ENCODE measurements at places on chromosomes 1 and 21.
A peak's percentile ranks its signal among the peaks of the same experiment; 100 is the strongest.

GRCh38 chr21:34144224-34144623 lies 70.8 kb downstream of the MRPS6 start:
- no peaks in the 10 kb centered on the region for H3K4me1 ChIP-seq
- no peaks in the 10 kb centered on the region for H3K27me3 ChIP-seq
- no peak overlapping the region for H3K4me3 ChIP-seq
- H3K36me3 ChIP-seq, result peaks cover 35% of the 10 kb centered on the region
- no peak for DNase-seq

- H3K36me3 ChIP-seq, result no peaks in the 10 kb centered on the region
- no peak for DNase-seq
- H3K4me3 ChIP-seq, result no peak overlapping the region
These were observed 39.4 kb downstream of the NDUFS5 start for GRCh38 chr1:39065542-39065941.

DNA sequence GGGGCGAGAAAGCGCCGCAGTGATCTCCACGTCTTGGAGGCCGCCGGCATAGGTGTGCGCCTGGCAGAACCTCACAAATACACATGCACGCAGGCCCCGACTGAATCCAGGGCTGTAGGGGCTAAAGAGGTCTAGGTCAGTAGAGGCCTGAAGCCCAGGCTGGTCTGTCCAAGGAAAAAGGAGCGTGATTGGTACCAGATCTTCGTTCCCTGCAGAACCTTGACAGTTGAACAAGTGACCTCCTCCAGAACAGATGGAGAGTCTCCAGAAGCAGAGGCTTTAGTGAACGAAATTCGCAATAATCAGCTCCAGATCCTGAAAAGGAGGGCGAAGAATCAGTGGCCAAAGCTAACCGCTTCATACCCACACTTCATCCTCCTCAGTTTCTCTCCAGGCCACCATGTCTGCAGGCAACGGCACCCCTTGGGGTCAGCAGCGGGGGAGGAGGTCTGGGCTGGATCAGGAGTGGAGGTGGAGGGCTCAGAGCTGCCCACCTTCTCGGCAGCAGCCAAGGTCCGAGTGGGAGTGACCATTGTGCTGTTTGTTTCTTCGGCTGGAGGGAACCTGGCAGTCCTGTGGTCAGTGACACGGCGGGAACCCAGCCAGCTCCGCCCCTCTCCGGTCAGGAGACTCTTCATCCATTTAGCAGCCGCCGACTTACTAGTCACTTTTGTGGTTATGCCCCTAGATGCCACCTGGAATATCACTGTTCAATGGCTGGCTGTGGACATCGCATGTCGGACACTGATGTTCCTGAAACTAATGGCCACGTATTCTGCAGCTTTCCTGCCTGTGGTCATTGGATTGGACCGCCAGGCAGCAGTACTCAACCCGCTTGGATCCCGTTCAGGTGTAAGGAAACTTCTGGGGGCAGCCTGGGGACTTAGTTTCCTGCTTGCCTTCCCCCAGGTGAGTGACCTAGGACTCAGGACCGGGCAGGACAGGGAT lies 749 bp upstream of the PEX11B start:
- H3K36me3 ChIP-seq, result peaks cover 31% of the 10 kb centered on the region
- peaks cover 31% of the 10 kb centered on the region for H3K4me1 ChIP-seq
- DNase-seq, result no peak
- peak overlapping the region; percentile 87 for H3K4me3 ChIP-seq

DNA sequence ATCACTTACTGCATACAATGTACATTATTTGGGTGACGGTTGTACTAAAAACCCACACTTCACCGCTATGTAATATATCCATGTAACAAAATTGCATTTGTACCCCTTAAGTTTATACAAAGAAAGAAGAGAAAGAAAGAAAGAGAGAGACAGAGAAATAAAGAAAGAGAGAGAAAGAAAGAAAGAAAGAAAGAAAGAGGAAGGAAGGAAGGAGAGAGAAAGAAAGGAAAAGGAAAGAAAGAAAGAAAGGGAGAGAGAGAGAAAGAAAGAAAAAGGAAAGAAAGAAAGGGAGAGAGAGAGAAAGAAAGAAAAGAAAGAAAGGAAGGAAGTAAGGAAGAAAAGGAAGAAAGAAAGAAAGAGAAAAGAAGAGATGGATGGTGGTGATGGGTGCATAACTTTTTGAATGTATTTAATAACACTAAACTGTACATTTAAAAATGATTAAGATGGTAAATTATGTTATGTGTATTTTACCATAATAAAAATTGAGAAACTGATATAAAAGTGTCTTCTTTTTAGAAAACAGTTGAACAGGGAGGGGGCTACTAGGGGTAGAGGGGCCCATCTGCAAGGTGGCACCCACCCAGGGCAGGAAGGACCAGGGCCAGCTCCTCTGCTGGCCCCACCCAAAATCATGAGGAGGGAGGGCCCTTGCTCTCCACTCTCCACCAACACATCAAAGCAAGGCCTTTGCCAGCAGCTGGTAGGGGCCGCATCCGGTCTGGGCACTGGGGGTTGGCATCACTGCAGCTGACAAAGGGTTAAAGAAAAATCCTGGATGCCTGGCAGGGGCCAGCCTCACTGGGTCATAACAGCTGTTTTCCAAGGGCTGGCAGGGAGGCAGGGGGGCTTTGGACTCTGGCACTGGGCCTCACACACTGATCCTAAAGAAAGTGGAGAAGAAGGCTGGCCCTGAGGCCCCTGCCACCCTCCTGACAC lies 153.9 kb upstream of the EDN2 start:
- no peak for DNase-seq
- no peaks in the 10 kb centered on the region for H3K36me3 ChIP-seq
- peaks cover 38% of the 10 kb centered on the region for H3K4me1 ChIP-seq

DNA sequence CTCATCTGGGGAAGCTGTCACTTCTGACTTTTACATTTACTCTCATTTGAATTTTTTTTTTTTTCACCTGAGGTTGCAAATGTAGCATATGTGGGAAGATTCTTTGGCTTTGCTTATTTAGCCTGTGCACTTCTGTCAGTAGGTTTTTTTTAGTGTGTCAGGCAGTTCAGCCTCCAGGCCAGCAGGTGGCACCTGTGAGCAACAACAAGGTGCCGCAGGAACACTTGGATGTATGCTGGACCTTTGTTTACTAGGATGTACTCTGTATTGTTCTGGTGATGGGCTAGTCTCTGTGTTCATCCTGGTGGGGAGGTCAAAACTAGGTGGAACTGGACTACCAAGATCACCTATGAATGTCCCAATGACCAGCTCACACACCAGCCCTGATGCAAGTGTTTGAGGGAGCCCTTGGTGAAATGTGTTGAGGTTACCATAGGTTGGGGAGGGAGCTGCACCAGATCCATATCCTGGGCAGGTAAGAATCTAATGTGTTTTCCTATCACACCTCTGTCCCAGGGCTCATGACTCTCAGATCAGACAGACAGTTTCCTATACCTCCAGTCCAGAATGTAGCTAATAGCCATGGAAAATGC lies 618.2 kb downstream of the BRINP3 start:
- no peak overlapping the region for H3K27ac ChIP-seq
- H3K4me3 ChIP-seq, result no peak overlapping the region
- H3K4me1 ChIP-seq, result no peaks in the 10 kb centered on the region

GRCh38 chr1:161085165-161085564 lies 4.2 kb downstream of the NECTIN4 start:
- H3K27me3 ChIP-seq, result no peaks in the 10 kb centered on the region
- no peaks in the 10 kb centered on the region for H3K4me1 ChIP-seq
- no peak overlapping the region for H3K27ac ChIP-seq
- no peak for DNase-seq

- H3K27ac ChIP-seq, result no peak overlapping the region
- DNase-seq, result no peak
- no peaks in the 10 kb centered on the region for H3K36me3 ChIP-seq
- H3K4me1 ChIP-seq, result peaks cover 23% of the 10 kb centered on the region
- no peaks in the 10 kb centered on the region for H3K27me3 ChIP-seq
These were observed 214.8 kb downstream of the RERE start for GRCh38 chr1:8602471-8603219.

GRCh38 chr1:20086800-20087199 lies 16.8 kb downstream of the PLA2G5 start:
- no peak overlapping the region for H3K27ac ChIP-seq
- H3K4me3 ChIP-seq, result no peak overlapping the region
- no peak for DNase-seq
- H3K27me3 ChIP-seq, result peaks cover 5% of the 10 kb centered on the region
- no peaks in the 10 kb centered on the region for H3K36me3 ChIP-seq

- no peak overlapping the region for H3K4me3 ChIP-seq
- no peak overlapping the region for H3K27ac ChIP-seq
- DNase-seq, result no peak
- peaks cover 40% of the 10 kb centered on the region for H3K4me1 ChIP-seq
- no peaks in the 10 kb centered on the region for H3K36me3 ChIP-seq
These were observed 141.1 kb downstream of the TOMM20 start for GRCh38 chr1:234987415-234988154.

DNA sequence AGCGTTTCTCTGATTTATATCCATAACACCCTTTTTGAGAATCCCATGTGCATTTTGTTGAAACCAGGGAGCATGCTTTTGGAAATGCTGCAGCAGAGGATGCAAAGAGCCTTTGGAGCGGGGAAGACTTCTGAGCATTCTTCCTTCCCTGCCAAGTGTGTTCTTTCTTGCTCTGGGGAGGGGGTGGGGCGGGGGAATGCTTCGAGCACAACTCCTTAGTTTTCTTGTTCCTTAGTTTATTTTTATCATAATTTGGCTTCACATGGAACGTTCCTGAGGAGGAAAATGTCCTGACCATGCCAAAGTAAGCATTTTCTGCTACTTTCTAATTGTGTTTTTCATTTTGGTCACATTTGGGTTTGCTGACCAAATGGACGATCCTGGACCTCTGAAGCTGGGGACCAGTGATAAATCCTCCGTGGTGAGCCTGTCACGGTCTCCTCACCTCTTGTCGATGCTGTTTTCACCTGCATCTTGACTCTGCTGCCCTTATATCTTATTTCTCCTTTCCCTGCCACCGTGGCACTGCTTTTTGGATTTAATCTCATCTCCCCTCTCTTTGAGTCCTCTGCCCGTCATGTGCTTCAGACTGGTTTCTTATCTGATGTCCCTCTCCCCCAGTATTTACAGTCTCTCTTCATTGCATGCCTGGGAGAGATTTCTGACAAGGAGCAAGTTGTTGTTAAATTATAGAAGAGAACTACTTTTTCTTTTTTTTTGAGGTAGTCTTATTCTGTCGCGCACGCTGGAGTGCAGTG lies 2.4 kb downstream of the CTPS1 start:
- no peaks in the 10 kb centered on the region for H3K27me3 ChIP-seq
- DNase-seq, result no peak
- H3K4me3 ChIP-seq, result no peak overlapping the region

DNA sequence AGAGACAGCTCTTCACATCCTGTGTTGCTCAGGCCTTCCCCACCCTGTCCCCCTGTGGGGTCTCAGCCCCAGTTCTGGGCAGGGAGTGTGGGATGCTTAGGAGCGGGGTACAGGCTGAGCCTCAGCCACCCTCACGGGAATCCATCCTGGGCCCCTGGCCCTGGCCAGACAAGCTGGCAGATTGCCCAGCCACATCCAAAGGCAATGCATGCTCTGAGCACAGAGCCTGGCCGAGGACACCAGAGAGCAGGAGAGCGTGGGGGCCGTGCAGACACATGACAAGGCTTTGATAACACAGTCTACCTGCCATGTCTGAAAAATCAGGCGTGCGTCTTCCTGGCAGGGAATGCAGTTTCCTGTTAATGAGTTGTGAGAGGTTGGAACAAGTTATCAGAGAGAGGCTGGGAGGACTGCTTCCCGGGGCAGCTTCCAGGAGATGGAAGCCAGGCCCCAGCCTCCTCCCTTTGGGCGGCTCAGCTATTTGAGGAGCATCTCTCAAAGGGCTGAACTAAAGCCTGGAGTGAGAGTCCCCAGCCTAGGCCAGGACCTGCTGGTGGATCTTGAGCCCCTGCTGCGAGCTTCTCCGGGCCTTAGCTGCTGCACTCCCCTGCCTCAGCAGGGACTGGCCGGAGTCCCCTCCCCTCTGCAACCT lies 72.2 kb upstream of the SELENON start:
- peaks cover 80% of the 10 kb centered on the region for H3K4me1 ChIP-seq
- H3K27me3 ChIP-seq, result no peaks in the 10 kb centered on the region
- DNase-seq, result no peak

DNA sequence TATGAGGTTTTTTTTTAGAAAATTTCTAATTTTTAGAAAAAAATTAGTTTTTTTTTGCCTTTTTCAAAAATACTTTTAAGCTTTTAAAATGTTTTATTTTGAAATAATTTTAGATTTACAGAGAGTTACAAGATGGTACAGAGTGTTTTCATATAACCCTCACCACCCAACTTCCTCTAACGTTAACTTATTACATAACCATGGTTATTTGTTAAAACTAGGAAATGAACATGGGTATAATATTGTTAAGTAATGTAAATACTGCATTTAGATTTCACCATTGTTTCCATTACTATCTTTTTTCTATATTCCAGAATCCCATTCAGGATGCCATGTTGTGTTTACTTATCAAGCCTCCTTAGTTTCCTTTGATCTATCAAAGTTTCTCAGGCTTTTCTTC lies 45.2 kb upstream of the ST6GALNAC3 start:
- DNase-seq, result no peak
- no peaks in the 10 kb centered on the region for H3K27me3 ChIP-seq
- no peaks in the 10 kb centered on the region for H3K4me1 ChIP-seq
- H3K4me3 ChIP-seq, result no peak overlapping the region
- no peak overlapping the region for H3K27ac ChIP-seq

Measured in CD4-positive, alpha-beta T cell (primary cell).